ENCODE measurements at places on chromosomes 2 and 18.

DNA sequence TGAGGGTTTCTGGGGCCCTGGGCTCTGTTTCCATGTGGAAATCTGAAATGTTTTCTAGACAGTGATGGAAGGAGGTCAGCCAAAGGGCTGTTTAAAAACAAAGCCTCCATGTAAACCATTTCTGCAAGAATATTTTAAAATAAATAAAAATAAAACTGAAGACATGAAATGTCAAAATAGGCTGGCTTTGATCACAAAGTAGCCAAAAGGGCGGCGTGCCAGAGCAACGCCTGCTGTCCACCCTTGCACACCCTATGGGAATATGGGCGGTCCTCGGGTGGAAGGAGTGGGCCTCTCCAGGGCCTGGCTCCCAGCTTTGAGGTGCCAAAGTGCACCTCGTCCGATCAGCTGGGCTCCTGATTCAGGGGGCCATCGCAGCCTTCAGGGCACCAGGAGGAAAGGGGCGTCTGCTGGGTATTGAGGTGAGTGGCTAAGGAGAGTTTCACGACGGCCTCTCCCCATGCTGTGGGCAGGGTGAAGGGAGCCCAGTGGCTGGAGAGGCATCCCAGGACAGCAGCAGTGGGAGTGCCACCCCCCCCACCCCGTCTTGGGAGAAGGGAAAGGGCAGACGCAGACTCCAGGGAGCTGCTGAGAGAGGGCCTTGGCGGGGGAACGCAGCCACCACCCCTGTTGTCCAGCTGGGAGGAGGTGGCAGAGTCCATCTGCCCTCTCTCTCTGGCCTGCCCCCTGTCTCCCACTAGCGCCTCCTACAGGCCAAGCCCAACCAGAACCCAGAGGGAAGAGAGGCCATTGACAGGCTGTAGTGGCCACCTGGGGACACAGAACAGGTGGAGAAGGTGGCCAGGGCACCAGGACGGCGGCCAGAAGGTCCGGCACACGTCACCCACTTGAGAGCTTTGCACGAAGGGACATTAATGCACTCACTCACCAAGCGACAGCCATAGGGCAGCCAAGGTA is 5.7 kb upstream of the ERFE start:
- no peak for DNase-seq

- no peak for DNase-seq
Observed at GRCh38 chr2:203750346-203751068, 44.1 kb downstream of the CD28 start.

- DNase-seq, result no peak
Observed at GRCh38 chr2:75432761-75433361, 127.9 kb downstream of the EVA1A start.

- DNase-seq, result no peak
Observed at GRCh38 chr2:60534052-60534685, 19.3 kb downstream of the BCL11A start.

DNA sequence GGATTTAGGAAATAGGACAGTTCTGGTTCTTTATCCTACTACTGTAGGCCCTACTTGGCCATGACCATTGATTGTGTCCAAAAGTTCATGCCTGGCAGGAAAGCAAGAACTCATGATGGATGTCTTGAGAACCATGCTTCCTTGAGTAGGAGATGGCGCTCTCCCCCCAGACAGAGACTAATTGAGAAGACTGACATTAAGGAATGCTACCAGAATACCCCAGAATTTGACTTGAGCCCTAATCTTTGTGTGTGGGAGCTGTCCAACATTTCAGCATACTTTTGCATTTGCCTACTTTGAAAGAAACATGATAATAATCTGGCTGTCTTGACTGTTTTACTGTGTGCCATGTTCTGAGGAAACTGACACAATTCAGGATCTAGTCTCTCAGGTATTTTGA is 23.3 kb downstream of the MAPRE3 start:
- no peak for DNase-seq

GRCh38 chr18:70036771-70037347 is 89.2 kb upstream of the CD226 start:
- DNase-seq, result no peak

- no peak for DNase-seq
Observed at GRCh38 chr2:55391155-55391554, 28.5 kb downstream of the CCDC88A start.

DNA sequence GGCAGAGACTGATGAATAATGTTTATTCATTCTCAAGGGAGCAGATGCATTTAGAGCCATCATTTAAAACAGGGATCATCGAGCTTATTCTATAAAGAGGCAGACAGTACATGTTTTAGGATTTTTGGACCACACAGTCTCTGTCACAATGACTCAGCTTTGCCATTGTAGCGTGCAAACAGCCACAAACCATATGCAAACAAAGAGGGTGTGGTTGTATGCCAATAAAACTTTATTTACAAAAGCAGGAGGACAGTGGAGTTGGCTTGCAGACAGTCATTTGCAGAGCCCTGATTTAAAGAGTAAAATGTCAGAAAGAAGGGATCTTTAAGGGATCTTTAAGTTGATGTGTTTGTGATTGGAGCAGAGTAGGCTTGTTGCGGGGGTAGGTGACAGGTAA is 51.5 kb downstream of the SMIM21 start:
- DNase-seq, result no peak

GRCh38 chr18:48470484-48471180 is 61.4 kb upstream of the ZBTB7C start:
- DNase-seq, result no peak

Data from activated CD4-positive, alpha-beta T cell treated with anti-CD3 and anti-CD28 coated beads, Interleukin-2, amount 50 U/mL, for 48 hours (primary cell).